Cortex of kidney (tissue), 1 donor: ENCODE measurements at places on chromosomes 11 and 22.

- no peak for DNase-seq
Measured at GRCh38 chr22:28172892-28173670, 254.0 kb upstream of the PITPNB start.

- no peak for DNase-seq
Measured at GRCh38 chr11:36216061-36216615, 73.1 kb downstream of the COMMD9 start.

- no peak for DNase-seq
Measured at GRCh38 chr11:71221821-71222220, 30.6 kb downstream of the SHANK2 start.

GRCh38 chr11:36452236-36452940, 57.7 kb downstream of the TRAF6 start:
- DNase-seq, result no peak

DNA sequence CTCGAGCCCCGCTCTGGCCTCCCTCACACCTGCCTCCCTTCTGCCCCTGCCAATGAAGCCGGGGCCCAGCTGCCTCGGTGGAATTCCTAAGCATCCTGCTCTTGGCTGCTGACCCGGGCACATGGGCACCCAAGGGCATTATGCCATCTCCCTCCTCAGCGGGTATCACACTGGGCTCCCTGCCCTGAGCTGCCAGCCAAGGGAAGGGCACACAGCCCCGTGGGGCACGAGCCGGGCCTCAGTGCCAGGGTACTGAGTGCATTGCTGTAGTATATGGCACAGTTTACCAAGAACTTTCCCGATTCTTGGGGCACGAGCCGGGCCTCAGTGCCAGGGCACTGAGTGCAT, 43.8 kb upstream of the JAM3 start:
- DNase-seq, result no peak

DNA sequence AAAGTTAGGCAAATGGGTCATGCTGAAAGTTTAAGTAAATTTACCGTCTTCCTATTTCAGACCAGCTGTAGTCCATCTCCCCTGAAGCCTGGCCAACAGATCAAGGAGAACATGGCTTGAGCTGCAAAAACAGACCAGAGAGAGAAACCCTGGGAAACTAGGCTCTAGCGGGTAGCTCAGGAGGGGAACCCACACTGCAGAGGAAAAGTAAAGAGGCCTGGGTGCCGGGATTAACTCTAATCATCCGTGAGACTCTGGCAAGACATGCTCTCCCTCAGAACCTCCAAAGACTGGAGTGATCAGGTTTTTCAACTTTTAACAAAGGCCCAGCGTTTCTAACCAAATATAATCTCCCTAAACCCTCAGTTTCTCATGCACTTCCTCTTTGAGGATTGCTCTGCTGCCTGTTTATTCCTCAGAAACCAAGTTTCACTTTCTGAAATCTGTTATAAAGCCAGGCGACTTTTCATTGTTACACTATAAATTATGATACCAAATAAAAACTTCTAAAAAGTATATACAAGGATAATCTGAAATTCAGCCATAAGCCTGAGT, 67.5 kb downstream of the GAB2 start:
- no peak for DNase-seq

GRCh38 chr11:107682171-107682570, 29.7 kb downstream of the SLN start:
- no peak for DNase-seq

GRCh38 chr11:36280531-36280930, 8.7 kb downstream of the COMMD9 start:
- no peak for DNase-seq

DNA sequence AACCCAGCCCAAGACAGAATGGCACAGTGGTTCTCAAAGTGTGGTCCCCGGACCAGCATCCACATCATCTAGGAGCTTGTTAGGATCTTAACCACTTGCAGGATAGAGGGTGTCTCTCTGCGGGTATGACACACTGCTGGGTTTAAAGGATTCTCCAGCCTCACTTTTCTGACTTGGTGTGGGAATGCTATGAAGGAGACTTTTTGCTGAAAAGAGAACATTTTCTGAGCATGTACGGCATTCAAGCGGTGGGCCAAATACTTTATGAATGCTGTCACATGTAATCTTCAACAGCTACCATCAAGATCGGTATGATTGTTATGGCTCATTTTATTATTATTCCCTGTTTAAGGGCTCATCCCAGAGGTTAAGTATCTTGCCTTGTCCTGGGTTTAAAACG, 1.8 kb upstream of the CD82 start:
- DNase-seq, result no peak
